ENCODE measurements at places on chromosomes 4 and X.

GRCh38 chr4:38163216-38164006 lies 203.2 kb downstream of the PTTG2 start:
- DNase-seq, result no peak

DNA sequence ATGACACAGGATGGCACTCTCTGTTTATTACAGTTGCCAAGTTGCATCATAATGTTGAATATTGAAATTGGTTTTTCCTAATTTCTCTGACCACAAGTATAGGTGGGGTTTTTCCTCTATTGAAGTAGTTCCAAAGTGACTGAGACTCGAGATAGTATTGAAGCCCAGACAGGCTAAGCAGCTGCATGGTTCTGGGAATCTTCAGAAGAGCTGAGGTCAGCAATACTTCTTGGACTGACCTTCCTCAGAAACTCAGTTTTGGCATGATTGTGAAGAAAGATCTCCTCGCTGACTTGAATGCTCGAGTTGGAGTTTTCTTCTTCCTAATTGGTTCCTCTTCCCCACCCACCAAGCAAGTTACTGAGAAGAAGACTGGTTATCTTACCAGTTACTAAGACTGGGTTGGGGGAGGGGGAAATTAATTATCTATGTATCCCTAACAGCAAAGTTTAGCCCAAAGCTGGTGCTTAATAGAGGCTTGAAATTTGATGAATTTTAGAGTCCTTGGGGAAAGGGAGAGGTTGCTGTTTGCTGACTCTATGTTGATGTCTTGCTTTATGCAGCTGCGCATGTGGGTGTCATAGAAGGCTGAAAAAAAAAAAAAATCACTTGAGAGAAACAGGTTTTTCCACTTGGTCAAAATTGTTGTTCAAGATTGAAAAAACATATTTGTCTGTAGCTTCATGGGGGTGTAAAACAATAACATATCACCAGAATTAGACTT lies 91.1 kb downstream of the P2RY10 start:
- DNase-seq, result no peak

GRCh38 chr4:185723631-185724260 lies 88.2 kb downstream of the SORBS2 start:
- no peak for DNase-seq

- DNase-seq, result no peak
These were observed 18.8 kb downstream of the MSANTD1 start for GRCh38 chr4:3267576-3268394.

- DNase-seq, result no peak
These were observed 25.3 kb upstream of the NWD2 start for GRCh38 chr4:37219242-37219641.

GRCh38 chr4:70914000-70914399 lies 11.8 kb downstream of the MOB1B start:
- DNase-seq, result peak; percentile 49

DNA sequence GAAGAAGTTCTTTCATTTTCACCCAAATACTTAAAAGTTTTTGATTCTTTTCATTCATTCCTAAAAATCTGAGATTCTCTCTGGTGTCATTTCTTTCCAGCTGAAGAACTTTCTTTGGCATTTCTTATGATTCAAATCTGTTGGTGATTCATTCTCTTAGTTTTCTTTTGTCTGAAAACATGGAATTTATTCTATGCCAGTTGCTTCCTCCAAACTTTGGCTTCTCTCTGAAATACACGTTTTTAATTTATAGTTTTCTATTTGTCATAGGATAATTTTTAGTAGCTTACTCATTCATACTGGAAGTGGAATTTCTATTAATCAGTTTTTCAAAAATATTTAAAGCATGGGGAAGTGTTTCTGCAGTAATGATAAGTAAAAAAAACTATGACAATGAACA lies 1012.0 kb downstream of the RPA4 start:
- DNase-seq, result no peak

GRCh38 chr4:47490550-47490949 lies 5.5 kb downstream of the ATP10D start:
- peak; percentile 32 for DNase-seq

- no peak for DNase-seq
These were observed 48.7 kb downstream of the HDX start for GRCh38 chrX:84453351-84454246.

DNA sequence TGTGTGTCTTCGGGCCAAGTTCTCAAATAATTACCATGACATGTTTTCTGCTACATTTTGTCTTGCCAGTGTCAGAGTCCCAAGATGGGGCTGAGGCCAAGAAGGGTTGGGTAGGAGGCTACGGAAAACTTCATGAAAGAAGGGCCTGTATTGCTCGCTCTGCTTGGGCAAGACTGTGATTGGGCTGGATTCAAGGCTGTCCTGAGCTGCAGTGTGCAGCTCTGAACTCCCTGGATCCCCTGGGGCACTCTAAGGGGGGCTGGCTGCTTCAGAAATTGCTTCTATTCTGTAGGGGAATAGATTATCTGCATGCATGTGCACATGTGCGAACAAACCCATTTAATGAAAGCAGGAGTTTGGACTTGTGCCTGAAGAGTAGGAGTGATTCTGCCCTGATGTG lies 13.6 kb downstream of the TSPAN6 start:
- no peak for DNase-seq

DNA sequence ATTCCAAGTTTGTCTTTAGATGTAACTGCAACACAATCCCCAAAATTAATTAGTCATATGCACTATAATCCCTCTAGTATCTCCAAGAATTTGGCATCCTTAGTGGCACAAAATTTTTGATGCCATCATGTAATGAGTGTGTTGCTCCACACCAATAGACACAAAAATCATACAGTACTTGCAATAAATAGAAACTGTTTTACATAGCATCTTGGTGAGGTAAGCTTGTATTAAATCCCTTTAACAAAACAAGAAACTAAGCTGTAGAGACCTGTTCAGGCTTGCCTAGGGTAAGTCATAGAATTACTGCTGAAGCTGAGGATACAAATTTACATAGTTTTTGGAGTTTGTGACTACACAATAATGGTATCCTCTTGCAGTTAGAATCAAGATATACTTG lies 64.5 kb upstream of the PRSS12 start:
- no peak for DNase-seq

GRCh38 chr4:114479595-114479994 lies 119.0 kb upstream of the UGT8 start:
- DNase-seq, result no peak

- no peak for DNase-seq
These were observed 520.5 kb downstream of the GBA3 start for GRCh38 chr4:23213198-23213597.

DNA sequence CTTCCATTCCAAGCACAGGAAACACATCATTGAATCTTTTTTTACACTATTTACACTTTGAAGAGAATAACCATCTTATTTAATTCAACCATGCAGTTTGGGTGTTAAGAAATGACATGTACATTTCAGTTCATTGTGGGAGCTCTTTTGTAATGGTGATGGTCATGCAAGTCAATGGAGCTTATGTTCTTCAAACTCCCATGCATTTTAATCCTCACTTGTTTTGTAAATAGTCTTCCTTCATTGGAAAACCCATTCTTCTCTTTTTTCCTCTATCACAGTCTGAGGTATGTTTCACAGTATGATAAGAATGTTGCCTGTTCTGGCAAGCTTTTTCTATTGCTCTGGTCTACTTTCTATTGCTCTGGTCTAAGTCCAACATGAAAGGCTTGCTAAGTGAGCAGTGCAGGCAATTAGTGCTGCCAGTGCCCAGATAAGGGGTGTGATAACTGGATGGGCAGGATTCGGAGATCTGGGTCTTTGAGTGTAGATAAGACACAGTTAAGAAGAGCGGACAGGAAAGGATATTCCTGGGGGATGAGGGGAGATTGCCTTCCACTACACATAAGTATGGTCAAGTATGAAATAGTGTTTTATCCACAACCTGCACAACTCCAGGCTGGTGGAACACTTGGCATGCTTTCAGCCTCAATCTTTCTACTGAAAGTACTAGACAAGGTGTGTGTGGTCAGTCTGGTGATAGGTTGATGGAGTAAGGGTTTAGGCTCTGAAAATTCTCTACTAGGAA lies 17.1 kb downstream of the AFP start:
- DNase-seq, result no peak

GRCh38 chrX:41507919-41508318 lies 60.8 kb downstream of the NYX start:
- DNase-seq, result no peak

DNA sequence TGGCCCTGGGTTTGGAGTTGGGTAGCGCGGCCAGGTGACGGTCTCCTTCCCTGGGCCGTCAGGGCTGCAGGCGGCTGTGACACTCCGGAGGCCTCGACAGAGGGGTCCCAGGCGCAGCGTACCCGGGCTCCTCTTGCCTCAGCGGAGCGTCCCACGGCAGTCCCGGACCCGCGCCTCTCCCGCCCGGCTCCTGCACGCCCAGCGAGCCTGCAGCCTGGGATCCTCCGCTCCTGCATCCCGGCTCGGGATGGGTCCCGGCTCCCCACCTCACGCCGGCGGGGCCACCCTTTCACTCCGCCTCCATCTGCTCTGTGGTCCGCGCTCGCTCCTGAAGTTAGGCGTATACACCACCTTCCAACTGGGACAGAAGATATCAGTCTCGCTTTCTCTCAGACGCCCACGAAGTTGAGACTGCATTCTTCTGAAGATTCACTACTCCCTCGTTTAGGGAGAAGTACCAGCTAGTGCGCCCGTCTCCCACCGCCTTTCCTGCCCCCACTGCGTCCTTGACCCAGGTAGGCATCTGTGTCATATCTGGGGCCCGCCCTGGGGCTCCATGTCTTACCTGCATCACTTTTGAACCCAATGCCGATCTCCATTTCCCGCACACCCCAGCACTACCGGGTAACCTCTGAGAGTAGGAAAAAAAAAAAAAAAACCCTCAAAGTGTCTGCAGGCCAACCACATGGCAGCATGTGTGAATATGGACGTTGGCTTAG lies 32.3 kb upstream of the KDR start:
- no peak for DNase-seq

DNA sequence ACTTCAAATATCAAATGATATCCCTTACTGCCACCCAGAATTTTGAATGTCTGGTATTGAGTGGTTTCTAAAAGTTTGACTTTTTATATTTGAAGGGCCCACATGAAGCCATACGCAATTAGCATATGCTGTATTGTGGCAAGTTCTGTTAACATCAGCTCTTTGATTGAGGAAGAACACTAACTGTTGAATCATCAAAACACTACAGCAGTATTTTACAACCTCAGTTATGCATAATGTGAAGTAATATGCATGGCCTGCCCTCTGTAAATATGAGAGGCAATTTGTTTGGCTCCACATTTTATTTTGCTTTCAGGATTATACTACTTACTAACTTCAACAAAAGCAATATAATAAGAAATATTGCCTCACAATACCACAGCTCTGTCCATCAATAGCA lies 62.2 kb upstream of the DMD start:
- DNase-seq, result no peak

DNA sequence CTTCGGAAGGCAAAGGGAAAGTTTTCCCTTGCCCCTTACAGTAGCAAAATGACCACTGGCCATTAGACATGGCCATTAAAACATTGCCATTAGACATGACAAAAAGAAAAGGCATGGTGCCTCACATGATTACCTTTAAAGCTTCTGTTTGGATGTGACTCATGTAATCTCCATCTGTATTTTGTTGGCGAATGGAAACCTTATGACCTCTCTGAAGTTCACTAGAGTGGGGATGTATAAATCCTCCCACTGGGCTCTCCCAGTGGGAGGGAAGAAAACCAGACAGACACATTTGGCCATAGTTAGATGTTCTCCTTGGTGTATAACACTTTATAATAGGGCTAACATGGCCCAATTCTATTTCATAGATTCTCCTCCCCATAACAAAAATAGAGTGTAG lies 152.6 kb downstream of the MAGEB17 start:
- DNase-seq, result no peak

DNA sequence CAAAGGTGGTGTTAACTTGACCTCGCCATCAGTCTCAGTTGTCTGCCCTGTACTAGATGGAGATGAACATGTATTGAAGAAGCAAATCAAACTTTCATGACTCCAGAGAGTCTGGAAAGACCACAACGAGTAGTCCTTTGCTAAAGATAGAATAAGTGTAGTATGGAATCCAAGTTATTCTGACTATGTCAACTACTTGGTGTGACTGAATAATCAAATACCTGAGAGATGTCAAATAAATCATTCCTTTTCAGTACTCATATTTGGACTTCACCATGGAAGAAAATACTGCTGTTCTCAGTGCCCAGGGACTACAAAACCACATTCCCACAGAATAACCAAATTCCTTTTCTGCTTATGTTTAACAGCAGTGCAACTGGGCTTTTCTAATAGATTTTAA lies 161.2 kb upstream of the SPRY1 start:
- no peak for DNase-seq

GRCh38 chrX:150200820-150201287 lies 162.3 kb upstream of the MAMLD1 start:
- peak; percentile 7 for DNase-seq

DNA sequence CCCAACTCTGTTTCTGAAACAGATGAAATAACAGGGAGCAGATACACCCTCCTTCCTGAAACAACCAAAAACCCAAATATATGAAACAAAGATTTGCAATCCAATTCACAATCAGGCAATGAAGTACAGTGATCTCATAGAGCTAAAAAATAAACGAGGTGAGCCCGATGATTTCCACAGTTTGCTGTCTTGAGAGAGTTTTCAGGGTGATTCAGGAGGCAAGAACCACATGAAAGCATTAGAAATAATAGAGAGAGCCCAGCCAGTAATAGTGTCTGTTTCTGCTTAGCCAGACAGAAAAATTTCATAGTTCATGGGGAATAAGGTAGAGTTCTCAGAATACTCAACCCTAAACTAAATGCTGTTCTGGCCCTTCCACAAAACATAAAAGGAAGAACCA lies 296.2 kb downstream of the PDHA2 start:
- DNase-seq, result no peak

DNA sequence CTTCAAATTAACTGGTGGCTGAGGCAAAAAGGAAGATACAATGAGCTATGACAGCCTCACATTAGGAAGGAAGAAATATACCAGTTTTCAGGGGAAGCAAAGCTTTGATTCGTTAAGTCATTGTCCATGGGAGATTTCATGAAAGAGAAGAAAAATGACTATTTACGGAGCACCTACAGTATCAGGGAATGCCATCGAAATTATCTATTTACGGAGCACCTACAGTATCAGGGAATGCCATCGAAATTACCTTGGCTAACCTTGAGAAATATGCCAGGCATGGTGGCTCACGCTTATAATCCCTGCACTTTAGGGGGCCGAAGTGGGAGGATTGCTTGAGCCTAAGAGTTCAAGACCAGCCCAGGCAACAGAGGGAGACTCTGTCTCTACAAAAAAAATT lies 28.5 kb upstream of the IQSEC2 start:
- DNase-seq, result no peak

GRCh38 chrX:70476934-70477733 lies 32.5 kb downstream of the DLG3 start:
- no peak for DNase-seq

- no peak for DNase-seq
These were observed 477.1 kb upstream of the TENM3 start for GRCh38 chr4:181766061-181766548.

GRCh38 chr4:1503583-1504471 lies 97.6 kb upstream of the NKX1-1 start:
- no peak for DNase-seq

- peak; percentile 6 for DNase-seq
These were observed 498.0 kb upstream of the BOD1L1 start for GRCh38 chr4:14125375-14126129.

Data from hematopoietic multipotent progenitor cell treated with erythropoietin and hydrocortisone succinate and interleukin-3 and kit ligand, for 8 days (in vitro differentiated cells).